NAMALWA (cell line): ENCODE measurements at places on chromosomes 3 and 15.

GRCh38 chr3:147809206-147809605 is 400.0 kb downstream of the ZIC1 start:
- no peak for DNase-seq

GRCh38 chr15:58040150-58040549 is 25.4 kb downstream of the ALDH1A2 start:
- DNase-seq, result no peak

GRCh38 chr15:52383100-52383588 is 87.5 kb upstream of the MYO5C start:
- DNase-seq, result no peak

GRCh38 chr3:11929531-11929930 is 74.7 kb upstream of the SYN2 start:
- DNase-seq, result no peak

DNA sequence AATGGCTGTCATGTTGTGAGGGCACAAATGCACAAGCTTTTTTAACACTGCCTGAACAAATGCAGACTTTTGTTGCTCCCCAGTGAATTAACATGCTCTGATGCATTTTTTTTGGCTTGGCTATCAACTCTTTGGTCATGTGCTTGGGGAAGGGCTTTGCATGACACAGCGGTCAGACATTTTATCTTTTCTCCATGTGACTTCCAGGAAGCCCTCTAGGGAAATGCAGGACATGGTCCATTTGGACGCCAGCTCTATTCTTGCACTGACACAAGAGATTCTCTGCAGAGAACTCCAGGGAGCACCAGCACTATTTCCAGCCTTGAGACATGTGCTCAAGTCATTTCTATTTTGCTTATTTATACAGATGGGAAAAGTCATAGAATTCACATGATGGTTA is 46.2 kb downstream of the NEK11 start:
- DNase-seq, result no peak

GRCh38 chr15:63491116-63491827 is 13.1 kb upstream of the USP3 start:
- peak; percentile 51 for DNase-seq

DNA sequence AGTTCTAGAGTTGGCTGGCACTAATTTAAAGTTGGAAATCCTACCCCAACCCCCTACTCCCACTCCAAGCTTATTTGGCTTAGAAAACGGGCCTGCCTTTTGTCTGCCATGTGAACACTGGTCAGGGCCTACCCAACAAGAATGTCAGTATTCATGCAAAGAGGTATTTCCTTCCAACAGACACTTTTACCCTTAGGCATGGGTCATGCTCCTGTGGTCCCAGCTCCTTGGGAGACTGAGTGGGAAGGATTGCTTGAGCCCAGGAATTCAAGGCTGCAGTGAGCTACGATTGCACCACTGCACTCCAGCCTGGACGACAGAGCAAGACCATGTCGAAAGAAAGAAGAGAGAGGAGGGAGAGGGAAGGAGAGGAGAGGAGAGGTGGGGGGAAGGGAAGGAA is 137.5 kb upstream of the LRTM1 start:
- no peak for DNase-seq

DNA sequence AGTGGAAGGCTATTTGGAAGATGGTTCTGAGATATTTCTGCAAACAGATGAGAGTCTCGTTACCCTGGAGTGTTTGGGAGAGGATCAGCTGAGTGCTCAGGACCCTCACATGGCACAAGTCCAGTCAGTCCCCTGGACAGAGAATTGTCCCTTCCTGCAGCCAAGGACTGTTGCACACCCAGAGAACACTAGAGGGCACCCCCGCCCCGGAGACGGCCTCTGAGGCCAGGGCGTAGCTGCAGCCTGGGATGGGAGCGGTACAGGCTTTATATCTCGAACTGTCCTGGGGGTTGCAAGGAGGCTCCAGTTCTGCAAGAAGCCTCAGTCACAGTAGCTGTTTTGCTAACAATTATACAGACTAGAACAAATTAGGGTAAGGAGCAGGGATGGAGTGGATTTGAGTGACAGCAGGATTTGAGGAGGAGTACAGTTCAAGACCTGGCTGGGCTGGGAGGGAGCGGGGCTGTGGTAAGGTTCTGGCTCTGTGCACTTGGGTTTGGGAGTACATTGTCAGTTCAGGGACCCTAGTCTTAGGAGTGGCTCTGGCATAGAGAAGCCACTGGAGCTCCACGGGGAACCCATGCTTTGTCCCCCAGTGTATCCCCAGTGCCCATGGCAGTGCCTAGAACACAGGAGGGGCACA is 67.6 kb upstream of the HACD2 start:
- peak; percentile 71 for DNase-seq

- DNase-seq, result peak; percentile 4
These were observed 575.4 kb downstream of the NTRK3 start for GRCh38 chr15:87681104-87681503.

DNA sequence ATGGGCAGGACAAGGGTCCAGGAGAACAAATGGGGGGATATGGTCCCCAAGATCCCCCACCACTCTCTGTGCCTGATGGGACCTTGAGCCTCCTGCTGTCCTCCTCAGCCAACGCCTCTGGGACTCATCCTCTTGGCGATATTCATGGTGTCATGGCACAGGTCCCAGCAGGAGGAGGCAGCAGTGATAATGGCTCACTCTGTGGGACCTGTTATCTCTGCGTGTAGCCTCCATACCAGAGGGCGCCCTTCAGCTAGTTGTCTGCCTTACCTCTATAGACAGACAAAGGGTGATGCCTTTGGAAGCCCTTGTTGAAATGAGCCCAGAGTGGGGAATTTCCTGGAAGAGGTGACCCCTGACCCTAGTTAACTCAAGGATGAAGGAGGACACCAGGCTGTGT is 7.4 kb downstream of the ZBTB47 start:
- peak; percentile 41 for DNase-seq

GRCh38 chr3:124318656-124319055 is 326.7 kb upstream of the ROPN1 start:
- no peak for DNase-seq

DNA sequence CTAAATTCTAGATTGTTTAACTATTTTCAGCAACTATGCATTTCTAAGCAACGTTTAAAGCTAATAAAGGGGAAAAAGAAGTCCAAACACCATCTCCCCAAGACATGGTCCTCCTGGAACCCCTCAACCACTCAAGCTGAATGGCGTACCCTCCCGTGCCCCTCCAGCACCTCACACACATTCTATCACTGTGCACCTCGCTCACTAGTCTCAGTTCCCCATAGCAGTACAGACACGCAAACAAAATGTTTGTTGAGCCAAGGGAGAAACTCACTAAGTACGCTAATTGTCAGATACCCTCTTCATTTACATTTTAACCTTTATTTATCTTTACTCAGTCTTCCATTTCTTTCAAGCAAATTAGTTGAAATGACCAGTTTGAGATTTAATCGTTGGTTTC is 48.8 kb downstream of the ACAP2 start:
- DNase-seq, result no peak

DNA sequence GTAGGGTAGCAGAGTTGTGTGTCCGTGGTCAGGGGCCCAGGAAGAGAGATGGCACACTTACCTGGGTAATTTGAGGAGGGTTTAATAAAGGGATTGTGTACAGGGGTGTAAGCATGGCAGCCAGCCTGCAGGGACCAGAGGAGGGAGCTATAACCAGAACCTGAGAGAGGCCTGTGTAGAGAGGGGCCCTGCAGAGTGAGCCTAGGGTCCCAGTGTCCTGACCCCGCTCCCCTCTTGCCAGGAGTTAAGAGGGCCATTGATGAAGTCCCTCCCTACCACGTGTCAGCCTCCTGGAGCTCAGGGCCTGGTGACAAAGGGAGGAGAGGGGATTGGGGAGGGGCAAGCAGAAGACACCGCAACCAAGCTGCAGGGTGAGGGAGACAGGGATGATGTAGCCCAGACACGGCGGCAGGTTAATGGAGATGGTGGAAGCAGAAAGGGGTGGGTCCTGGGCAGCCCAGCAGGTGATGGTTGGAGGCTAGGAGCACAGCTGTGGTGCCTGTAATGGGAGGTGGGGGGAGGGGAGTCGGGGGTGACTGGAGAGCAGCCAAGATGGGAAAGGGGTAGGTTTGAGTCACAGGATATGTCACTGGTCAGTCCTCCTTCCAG is 165.4 kb upstream of the TOPAZ1 start:
- DNase-seq, result no peak

GRCh38 chr3:148534089-148534988 is 163.4 kb upstream of the AGTR1 start:
- no peak for DNase-seq

- DNase-seq, result no peak
These were observed 767 bp downstream of the WDR48 start for GRCh38 chr3:39052583-39052982.

DNA sequence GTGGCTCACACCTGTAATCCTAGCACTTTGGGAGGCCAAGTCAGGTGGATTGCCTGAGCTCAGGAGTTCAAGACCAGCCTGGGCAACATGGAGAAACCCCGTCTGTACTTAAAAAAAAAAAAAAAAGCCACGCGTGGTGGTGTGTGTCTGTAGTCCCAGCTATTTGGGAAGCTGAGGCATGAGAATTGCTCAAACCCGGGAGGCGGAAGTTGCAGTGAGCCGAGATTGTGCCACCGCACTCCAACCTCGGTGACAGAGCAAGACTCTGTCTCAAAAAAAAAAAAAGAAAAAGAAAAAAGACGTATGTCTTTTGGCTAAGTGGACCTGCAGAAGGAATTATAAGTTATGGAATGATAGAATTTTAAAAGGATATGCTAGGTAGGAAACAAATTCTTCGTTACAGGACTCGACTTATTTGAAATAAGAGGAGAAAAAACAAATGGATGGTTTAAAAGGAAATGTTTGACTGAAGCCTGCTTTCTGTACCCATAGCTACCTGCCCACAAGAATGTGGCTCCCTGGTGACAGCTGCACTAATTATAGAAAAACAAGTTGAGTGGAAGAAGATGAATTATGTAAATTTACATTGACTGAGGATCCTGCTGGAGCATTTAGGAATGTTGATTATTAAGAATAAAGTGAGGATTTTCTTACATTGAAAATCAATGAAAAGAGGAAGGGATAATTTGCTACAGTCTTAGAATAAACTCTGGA is 36.0 kb upstream of the SKIL start:
- DNase-seq, result no peak

GRCh38 chr3:32089476-32089875 is 16.9 kb upstream of the GPD1L start:
- no peak for DNase-seq

DNA sequence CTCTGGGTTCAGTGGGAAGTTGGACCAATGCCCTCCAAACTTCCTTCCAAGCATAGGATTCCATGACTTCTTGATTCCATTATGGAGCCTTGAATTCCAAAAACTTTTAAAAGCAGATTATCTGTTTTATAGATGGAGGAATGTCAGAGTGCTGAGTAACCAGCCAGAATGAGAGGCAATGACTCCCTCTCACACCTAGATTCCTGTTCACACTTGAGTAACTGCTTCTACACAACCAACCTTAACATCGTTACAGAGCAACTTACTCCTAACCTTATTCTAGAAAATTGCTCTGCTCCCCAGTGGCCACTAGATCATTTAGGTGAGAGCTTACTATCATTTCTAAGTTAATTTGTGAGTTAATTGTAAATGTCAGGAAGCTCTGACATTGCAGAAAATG is 24.2 kb upstream of the NR2F2 start:
- no peak for DNase-seq

- no peak for DNase-seq
These were observed 148.5 kb downstream of the OTOL1 start for GRCh38 chr3:161644891-161645635.

- DNase-seq, result no peak
These were observed 277.9 kb upstream of the NR2F2 start for GRCh38 chr15:96052572-96053030.

DNA sequence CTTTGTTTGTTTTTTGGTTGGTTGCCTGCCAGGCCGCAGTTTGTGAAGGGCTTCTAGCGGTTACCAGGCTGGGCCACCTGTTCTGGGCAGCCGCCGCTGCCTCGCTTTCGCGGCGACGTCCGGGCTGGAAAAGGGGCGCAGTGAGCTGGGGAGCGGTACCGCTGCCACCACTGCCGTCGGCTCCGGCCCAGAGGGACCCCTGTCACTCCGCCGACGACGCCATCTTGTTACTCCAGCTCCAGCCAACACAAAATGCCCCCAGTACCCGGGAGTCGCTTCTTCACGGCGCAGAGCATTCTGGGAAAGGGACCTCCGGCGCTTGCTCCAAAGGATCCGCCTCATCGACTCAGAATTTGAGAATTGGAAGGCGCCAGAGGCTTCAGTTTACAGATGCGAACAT is 238.8 kb downstream of the CDIN1 start:
- no peak for DNase-seq
